ENCODE measurements at places on chromosomes 3 and 15.

DNA sequence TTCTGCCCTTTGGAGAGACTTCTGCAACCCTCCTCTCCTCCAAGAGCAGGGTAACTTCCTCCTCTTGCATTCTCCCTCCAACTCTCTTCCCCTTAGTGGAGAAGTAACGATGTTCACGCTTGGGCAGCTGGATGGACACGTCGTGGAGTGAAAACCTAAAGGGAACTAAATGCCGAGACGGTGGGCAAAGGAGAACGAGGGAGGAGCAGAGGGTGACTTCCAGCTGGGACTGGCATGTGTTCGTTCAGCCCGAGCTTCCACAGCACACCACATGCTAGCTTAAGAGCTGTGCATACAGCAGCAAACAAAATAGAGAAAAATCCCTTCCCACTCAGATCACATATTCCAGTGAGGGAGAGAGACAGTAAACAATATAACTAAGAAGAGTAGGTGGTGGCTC lies 179.8 kb downstream of the SLCO3A1 start:
- no peak for DNase-seq

- no peak for DNase-seq
Observed at GRCh38 chr3:29186131-29186599, 94.7 kb upstream of the RBMS3 start.

DNA sequence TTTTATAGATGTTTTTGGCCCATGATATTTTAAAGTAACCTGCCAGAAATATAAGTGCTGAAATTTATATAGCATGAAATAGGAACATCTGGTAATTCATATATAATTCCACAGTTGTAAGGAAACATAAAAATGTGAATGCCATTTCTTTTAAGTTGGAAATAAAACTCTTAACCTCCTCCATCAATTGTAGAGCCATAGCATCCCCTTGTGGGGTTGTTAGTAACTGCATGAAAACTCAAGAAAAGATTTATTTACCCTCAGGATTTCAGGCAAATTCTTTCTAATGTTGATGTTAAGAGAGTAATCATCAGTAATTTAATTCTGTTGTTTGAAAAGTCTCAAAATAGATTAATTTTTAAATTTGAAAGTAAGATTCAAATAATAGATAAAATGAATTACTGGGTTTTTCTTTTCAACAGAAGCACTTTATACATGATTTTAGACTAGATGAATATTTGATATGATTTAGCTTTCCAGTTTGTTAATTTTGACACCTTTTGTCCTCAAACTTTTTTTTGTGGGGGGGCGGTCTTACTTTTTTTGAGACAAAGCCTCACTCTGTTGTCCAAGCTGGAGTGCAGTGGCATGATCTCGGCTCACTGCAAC lies 74.7 kb downstream of the RASA2 start:
- DNase-seq = peak; percentile 29

DNA sequence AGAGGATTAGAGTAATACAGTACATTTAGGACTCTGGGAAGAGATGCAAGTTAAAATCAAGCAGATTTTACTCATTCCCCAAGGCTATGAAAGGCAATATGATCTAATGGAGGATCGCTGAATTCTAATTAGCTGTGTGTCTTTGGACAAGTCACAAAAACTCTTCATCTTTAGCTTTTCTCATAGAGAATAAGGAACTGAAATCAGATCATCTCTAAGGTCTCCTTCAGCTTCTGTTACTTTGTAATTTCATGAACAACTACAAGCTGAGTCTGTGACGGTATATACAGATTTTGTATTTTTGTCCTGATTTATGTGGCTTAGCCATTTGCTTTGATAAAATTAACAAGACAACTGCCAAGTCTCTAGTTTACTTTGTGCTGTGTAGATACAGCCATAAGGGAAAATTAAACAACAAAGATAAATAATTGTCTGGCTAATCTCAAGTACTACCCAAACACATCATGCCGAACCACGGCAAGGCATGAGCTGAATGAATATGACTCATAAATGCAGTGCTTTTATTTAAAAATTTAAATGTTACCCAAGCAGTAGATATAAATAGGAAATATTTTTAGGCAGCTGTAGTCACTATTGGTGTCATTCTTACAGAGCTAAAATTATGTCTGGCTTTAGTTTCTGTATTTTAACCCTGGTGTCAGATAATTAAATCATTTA lies 81.5 kb downstream of the GAP43 start:
- no peak for DNase-seq

- no peak for DNase-seq
Observed at GRCh38 chr3:193821151-193821668, 228.2 kb downstream of the OPA1 start.

- no peak for DNase-seq
Observed at GRCh38 chr3:196344663-196345062, 6.5 kb upstream of the TM4SF19 start.

- no peak for DNase-seq
Observed at GRCh38 chr3:134300520-134300919, 49.9 kb upstream of the RYK start.

DNA sequence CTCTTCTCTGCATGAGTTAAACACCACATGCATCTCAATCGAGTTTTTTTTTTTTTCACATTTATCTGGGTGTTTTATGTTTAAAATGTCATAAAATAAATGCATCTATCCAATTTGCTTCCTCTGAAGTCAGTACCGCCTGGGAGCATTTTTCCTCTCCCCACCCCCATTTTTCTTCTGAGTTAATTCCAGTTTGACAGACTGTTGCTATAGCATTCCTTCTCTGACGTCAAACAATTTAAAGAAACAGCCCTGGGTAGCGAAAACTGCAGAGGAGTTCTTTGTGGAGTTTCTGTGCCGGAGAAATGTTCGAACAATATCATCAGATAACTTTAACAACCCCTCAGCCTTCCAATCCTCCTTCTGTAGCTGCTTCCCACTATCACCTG lies 900 bp upstream of the GNB4 start:
- no peak for DNase-seq

GRCh38 chr15:92120094-92120795 lies 266.7 kb downstream of the SLCO3A1 start:
- DNase-seq = no peak

DNA sequence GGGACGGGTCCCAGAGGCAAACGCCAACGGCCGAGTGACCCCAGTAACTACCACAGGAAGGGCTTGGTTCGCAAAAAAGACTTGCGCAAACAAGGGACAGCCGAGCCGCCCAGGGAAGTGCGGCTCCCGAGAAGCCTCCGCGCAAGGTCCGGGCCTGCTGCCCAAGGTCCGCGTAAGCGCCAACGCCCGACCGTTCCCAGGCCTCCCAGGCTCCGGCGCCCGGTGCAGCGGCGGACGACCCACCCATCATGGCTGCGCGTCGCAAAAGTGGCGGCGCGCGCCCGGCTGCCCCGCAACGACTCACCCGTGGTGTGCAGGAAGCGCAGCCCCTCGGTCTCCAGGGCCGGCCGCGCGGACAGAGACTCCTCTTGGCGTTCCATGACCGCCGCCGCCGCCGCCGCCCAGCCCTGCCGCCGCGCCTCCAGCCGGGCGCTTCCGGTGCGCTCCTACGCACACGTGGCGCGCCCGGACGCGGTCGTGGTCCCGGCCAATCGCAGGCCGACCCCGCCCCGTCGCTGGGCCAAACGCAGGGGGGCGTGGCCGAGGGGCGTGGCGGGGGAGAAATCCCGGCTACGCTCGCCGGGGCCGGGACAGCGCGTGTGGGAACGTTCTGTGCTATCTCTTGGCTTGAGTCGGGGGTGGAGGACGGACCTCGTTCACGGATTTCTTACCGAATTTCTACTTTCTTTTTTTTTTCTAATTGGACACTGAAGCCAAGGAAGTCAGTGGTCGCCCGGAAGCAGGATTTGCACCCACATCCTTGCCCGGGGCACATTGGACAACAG lies at the start of gene SELENOS:
SELENOS (minus strand) TSS at position 448 of the 785 bp plus-strand sequence; CDS start at position 380, 68 bp downstream.
- peak; percentile 88 for DNase-seq

GRCh38 chr15:46496491-46497115 lies 861.8 kb downstream of the SQOR start:
- no peak for DNase-seq

- no peak for DNase-seq
Observed at GRCh38 chr3:8183627-8184026, 318.0 kb upstream of the LMCD1 start.

DNA sequence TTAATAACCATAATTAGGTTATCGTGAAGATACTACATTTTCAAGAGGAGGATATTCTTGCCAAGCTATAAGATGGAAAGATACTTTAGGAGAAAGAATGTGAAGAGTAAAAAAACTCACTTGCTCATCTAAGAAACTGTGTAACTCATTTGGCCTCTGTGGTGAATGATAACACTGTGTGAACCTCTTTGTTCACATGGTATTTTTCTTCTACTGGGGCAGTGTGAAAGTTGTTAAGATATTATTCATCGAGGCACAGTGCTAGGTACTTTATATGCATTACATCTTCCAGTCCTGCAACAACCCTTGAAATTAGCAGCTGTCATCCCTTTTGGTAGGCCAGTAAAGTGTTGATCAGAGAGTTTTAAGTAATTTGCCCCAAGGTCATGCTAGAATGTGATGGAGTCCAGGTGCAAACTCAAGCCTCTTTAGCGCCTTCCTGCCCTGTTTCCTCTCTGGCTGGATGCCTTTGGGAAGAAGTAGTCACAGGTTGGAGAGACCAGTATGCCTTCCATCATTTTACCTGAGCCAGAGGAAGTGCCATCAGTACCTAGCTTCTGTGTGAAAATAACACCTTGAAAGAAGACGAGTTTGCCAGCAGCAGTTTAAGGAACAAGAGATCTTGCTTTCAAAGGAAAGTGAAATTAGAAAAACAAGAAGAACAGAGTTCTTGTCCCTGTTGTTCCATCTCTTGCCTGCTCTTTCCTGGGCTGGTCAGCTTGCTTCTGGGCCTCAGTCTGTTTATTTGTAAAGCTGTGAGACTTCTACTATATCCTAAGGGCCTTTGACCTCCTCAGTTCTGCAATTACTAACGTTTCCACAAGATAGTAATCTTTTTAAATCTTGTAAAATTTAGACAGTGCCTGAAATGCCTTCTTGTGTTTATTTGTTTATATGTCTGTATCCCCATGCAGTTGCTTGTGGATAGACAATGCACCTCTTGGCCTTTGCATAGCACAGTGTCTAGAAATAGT lies 179.3 kb downstream of the FNDC3B start:
- DNase-seq = no peak

- DNase-seq = no peak
Observed at GRCh38 chr3:147409143-147410115, at the start of gene ZIC1. Gene ZIC1 (plus strand): TSS chr3:147409365. CDS start chr3:147410113, 748 bp downstream.

DNA sequence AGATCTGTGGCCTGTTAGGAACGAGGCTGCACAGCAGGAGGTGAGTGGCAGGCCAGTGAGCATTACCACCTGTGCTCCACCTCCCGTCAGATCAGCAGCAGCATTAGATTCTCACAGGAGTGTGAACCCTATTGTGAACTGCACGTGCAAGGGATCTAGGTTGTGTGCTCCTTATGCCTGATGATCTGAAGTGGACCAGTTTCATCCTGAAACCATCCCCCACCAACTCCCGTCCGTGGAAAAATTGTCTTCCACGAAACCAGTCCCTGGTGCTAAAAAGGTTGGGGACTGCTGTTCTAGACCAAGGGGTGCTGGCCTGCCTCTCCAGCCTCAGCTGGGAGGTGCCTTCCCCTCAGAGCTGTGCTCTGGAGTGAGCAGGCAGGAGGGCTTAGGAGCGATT lies 61.4 kb downstream of the RPLP1 start:
- no peak for DNase-seq

GRCh38 chr3:52798978-52799476 lies 4.4 kb downstream of the ITIH3 start:
- DNase-seq = no peak

DNA sequence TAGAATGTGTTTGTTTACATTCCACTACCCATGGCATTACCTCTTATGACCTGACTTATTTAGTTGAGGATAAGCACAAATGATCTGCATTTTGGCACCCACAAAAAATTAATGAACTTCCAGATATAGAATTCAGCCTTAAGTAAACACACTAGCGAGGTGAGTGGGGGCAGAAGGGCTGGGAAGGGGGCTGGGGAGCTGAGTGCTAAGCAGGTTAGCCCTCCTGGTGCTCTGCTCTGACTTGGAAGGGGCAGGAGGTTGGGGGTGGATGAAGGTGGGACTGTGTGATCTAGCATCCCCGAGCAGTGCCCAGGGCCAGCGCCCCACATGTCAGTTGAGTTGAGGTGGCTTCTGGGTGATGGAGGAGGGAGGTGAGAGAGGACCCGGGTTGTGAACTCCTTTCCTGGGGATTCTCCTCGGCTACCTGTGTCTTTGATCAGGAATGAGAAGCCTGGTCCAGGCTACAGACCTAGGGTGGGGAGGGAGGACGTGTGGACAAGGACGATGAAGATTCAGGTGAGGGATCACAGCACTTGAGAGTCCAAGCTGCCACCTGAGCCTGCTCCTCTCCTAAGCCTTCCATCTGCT lies 178.6 kb upstream of the SMAD3 start:
- DNase-seq = no peak

DNA sequence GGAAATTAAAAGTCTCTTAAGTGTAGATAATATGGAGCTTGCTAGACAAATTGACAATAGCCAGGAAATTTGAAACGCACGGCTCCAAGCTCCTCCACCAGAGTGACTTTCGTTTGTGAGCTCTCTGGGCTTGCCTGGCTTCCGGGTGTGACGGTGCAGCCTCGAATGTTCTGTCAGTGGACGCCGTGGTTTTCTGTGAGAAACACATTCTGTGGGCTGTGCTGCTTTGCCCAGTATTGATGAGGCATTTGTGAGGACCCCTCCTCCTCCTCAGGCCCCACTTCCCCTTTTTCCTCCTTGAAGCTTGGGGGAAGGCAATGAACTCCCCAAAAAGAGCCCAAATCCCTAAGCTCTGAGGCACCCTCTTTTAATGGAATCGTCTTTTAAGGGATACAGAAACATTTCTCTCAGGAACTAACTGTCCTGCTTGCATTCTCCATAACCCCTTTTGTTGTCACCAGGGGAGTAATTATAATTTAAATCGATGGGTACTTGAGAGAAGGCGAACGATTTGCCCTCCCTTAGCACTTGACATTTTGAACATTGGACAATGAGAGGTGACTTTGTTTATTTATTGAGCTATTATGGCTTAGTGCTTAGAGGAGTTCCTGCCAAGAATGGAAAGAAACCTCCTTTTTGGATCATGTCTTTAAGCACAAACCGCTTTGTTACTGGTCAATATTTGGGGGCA lies 40.8 kb downstream of the POLR2M start:
- no peak for DNase-seq

DNA sequence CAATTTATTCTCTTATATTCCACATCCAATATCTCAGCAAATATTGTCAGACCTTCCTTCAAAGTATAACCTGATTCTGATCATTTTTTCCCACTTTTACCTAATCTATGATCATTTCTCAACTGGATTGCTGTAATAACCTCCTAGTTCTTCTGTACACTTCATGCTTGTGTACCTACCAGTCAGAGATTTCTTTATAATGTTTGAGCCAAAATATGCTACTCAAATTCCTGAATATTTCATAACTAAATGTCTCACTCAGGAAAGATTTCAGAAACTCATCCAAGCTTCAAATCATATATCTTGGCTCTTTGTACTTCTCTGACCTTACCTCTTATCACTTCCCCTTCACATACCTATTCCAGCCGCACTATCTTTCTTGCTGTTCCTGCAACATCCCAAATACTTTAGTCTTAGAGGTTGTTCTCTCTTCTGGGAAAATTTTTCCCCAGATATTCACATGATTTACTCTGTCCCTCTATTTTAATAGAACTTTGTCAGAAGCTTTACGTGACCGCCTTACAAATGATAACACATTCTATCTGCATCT lies 20.0 kb downstream of the BCHE start:
- no peak for DNase-seq

GRCh38 chr3:112390783-112391641 lies 58.1 kb downstream of the CD200 start:
- DNase-seq = no peak

- no peak for DNase-seq
Observed at GRCh38 chr3:4351164-4351855, 48.1 kb downstream of the SETMAR start.

GRCh38 chr3:118793176-118793575 lies 241.5 kb downstream of the IGSF11 start:
- no peak for DNase-seq

GRCh38 chr3:21169948-21170347 lies 581.1 kb downstream of the ZNF385D start:
- DNase-seq = no peak

All from NCI-H345 (cell line).